Effector memory CD8-positive, alpha-beta T cell (primary cell): ENCODE measurements at places on chromosomes 12 and 14.

DNA sequence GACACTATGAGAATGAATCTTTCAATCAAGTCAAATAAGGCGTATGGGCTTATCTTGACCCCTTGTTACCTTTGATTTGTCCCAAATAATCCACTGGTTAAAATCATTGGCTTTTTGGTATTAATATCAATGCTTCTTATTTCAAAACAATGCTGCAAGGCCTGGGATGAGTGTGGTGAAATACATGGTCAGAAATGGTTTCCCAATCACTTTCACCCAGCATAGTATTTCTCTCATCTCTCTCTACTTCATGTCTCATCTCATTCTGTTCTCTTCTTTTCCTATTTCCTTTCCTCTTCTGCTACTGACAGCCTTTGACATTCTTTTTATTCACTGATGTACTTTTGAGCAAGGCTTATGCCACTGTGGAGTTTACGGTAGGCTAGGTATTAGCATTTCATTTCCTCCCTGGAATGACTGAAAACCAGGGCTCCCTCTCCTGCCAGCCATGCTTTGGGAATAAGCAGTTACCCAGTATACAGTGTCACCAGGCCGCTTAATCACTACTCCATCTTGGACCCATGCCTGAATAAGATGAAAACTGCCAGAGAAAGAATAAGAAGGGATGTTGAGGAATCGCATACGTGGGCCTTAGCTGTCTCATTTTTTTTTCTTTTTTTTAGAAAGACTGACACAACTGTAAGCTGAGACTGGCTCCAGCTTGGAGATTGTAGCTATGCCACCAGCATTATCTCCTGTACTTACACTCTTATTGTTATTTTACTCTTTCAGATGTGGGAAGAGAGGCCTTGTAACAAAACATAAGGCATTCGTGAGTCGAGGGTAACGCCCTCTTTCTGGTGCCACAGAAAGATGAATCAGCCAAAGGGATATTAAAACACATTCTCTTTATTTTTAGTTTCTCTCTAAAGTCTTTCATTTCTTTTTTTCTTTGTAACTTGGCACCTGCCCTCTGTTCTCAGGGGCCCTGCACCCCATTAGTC lies 53.5 kb downstream of the IGF1 start:
- no peak for DNase-seq
- no peak overlapping the region for H3K27ac ChIP-seq
- no peak overlapping the region for H3K4me3 ChIP-seq
- peaks cover 6% of the 10 kb centered on the region for H3K27me3 ChIP-seq
- no peaks in the 10 kb centered on the region for H3K36me3 ChIP-seq
- peaks cover under 1% of the 10 kb centered on the region for H3K4me1 ChIP-seq

DNA sequence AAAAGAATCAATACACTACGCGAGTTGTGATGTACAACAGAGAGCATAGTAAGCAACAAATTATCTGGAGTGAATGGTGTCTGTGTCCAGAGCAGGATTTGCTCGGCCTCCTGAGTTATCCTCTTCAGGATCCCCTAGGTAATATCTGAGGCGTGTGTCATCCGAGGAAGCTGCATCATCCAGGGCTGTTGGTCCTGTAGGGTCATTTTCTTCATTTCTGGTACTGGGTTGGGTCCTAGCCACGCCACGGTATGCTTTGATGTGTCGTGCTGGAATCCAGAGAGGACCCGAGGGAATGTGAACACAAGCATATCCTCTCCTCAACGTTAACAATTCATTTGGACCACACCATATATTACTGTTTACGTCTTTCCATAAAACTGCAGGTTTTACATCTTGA lies 19.0 kb upstream of the CLEC4E start:
- no peak for DNase-seq
- peaks cover 15% of the 10 kb centered on the region for H3K27me3 ChIP-seq
- no peak overlapping the region for H3K27ac ChIP-seq
- H3K4me3 ChIP-seq: no peak overlapping the region
- no peaks in the 10 kb centered on the region for H3K4me1 ChIP-seq

- no peaks in the 10 kb centered on the region for H3K36me3 ChIP-seq
- H3K27ac ChIP-seq: no peak overlapping the region
- peak; percentile 1 for DNase-seq
- H3K4me3 ChIP-seq: peak overlapping the region; percentile 16
- H3K4me1 ChIP-seq: peaks cover 14% of the 10 kb centered on the region
These were observed 94.8 kb downstream of the LRP6 start for GRCh38 chr12:12171991-12172511.

GRCh38 chr12:97564236-97564635 lies 101.6 kb downstream of the RMST start:
- H3K27me3 ChIP-seq: no peaks in the 10 kb centered on the region
- H3K4me1 ChIP-seq: no peaks in the 10 kb centered on the region
- H3K36me3 ChIP-seq: no peaks in the 10 kb centered on the region
- H3K27ac ChIP-seq: no peak overlapping the region
- DNase-seq: no peak

DNA sequence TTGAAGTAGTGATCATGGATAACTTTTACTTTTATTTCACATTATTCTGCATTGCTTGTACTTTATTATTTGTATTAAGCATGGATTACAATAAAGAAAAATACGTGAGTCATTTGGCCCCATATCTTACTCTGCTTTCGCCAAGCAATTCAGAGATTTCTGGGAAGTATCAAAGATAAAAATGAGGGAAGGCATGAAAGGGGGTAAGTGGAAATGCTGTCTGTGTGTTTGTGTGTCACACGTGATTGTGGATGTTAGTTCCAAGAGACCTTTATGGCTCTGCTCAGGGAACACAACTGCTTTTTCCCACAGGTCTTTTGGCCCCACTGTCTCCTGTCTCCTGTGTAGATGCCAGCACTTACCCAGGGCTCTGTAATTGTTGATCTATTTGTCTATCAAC lies 10.5 kb downstream of the NID2 start:
- DNase-seq: no peak
- H3K27ac ChIP-seq: no peak overlapping the region
- no peak overlapping the region for H3K4me3 ChIP-seq
- no peaks in the 10 kb centered on the region for H3K4me1 ChIP-seq
- no peaks in the 10 kb centered on the region for H3K36me3 ChIP-seq

DNA sequence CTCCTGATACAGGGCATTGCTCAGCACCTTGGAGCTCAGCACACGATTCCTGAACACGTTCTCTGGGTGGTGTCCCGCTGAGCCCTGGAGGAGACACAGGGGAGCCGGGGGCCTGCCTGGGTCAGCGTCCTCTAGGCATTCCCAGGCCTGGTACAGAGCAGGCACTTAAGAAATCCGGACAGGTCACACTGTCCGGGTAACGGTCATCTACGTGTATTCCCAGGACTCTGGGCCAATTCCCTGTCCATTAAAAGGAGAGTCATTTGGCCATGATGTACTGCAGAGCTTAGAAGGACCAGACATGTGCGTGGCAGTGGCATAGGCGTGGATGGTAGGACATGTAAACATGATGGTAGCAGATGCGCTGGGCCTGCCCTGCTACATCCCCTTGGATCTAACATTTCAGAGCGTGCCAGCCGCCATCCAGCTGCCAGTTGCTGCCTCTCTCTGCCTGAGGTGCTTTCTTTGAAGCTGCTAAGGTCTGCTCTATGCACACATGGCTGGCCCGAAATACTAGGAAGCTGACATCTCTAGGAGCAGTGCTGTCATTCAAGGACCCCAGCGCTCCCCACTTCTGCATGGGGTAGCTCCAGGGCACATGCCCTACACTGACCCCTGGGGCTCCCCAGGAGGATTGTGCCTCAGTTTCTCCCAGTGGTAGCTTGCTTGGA lies 273.1 kb upstream of the RTL1 start:
- H3K27ac ChIP-seq: no peak overlapping the region
- H3K4me3 ChIP-seq: no peak overlapping the region
- no peaks in the 10 kb centered on the region for H3K4me1 ChIP-seq
- DNase-seq: no peak

DNA sequence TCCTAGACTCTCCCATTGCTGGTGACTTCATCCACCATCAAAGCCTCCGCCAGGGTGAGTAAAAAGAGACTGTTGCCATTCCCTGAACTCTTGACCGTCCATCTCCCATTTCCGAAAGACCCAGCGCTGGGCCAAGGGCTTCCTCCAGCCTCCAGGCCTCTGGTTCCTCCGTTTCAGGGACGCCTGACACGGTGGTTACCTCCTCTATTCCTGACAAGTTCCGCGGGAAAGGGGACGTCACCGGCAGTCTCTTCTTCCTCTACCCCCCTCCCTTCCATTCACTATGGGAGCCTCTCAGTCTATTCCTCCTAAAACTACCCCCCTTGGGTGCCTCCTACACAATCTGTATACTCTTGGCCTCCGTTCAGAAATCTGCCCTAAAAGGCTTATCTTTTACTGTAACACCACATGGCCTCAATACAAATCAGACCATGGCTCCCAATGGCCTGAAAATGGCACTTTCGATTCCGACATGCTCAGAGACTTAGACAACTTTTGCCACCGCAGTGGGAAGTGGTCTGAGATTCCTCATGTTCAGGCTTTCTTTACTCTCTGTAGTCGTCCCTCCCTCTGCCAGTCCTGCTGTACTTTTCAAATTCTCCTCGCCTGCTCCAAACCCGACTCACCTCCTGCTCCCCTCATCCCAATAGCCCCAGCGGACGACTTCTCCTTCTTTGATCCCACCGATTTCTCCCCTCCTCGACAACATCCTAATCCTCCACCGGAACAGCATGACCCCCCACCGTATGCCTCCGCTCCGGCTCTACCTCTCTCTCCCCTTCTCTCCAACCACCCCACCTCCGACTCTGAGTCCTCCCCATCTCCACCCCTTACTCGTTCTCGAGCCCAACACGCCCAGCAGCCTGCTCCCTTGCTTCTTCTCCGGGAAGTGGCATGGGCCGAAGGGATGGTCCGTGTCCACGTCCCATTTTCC lies 70.4 kb downstream of the MOK start:
- no peak for DNase-seq
- no peaks in the 10 kb centered on the region for H3K4me1 ChIP-seq
- H3K36me3 ChIP-seq: no peaks in the 10 kb centered on the region
- no peaks in the 10 kb centered on the region for H3K27me3 ChIP-seq
- no peak overlapping the region for H3K4me3 ChIP-seq
- no peak overlapping the region for H3K27ac ChIP-seq

DNA sequence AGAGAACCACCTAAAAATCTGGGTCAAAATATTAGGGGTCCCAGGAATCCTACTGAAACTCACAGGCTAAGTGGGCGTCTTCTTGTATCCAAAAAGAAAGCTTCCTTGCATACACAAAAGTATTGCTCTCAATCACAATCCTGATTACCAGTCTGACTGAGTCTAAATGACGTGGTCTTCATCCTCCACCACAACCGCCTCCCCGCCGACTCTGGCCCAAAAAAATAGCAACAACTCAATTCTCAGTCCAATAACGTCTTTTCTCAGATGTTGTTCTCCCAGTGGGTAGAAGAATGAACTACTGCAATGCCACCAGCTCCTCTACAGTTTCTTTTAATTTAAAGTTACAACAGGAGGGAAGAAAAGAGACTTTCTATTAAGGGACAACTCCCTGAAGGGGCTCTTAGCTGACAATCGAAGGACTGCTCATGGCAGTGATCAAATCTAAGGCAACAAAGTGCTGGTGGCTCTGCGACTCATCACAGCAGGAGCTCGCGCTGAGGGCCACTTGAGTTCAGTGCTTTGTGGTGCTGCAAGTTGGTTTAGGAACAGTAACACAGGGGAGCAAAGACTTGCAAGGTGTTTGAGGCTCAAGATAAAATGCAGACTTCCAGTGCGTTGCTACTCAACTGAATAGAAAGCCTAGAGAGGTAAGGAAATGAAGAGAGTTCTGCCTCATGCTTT lies 394.1 kb downstream of the BCAT1 start:
- no peaks in the 10 kb centered on the region for H3K36me3 ChIP-seq
- no peak overlapping the region for H3K27ac ChIP-seq
- DNase-seq: no peak
- no peaks in the 10 kb centered on the region for H3K4me1 ChIP-seq
- peaks cover 22% of the 10 kb centered on the region for H3K27me3 ChIP-seq
- H3K4me3 ChIP-seq: no peak overlapping the region

DNA sequence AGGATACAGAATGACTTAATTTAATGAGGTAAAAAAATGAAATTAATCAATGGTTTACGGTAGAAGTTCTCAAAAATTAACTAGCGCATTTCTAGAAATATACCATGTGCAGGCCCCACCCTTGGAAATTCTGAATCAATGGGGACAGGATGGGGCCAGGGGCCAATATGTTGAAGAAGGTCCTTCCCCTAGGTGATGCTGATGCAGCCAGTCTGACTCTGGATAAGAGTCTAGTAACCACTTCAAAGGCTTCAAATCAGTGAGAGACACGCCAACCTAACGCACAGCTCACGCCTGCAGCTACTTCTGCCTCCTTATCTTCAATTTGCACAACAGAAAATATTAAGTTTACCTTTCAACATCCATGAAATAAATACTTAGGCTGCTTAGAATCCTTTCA lies 14.9 kb downstream of the GIT2 start:
- H3K27ac ChIP-seq: peak overlapping the region; percentile 44
- H3K36me3 ChIP-seq: peaks cover 92% of the 10 kb centered on the region
- no peak for DNase-seq

DNA sequence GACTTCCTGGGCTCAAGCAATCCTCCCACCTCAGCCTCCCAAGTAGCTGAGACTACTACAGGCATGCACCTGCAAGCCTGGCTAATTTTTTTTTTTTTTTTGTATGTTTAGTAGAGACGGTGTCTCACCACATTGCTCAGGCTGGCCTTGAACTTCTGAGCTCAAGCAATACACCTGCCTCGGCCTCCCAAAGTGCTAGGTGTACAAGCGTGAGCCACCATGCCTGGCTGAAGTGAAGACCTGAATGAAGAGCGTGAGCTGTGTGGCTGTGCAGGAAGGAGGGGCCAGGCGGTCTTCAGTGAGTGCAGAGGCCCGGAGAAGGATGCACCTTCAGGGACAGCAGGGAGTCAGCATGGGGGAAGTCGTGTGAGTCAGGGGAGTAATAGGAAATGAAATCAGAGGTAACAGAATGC lies 14.9 kb upstream of the NFKBIA start:
- H3K4me1 ChIP-seq: peaks cover 43% of the 10 kb centered on the region
- no peaks in the 10 kb centered on the region for H3K27me3 ChIP-seq
- H3K36me3 ChIP-seq: peaks cover 11% of the 10 kb centered on the region
- no peak overlapping the region for H3K4me3 ChIP-seq
- no peak overlapping the region for H3K27ac ChIP-seq

DNA sequence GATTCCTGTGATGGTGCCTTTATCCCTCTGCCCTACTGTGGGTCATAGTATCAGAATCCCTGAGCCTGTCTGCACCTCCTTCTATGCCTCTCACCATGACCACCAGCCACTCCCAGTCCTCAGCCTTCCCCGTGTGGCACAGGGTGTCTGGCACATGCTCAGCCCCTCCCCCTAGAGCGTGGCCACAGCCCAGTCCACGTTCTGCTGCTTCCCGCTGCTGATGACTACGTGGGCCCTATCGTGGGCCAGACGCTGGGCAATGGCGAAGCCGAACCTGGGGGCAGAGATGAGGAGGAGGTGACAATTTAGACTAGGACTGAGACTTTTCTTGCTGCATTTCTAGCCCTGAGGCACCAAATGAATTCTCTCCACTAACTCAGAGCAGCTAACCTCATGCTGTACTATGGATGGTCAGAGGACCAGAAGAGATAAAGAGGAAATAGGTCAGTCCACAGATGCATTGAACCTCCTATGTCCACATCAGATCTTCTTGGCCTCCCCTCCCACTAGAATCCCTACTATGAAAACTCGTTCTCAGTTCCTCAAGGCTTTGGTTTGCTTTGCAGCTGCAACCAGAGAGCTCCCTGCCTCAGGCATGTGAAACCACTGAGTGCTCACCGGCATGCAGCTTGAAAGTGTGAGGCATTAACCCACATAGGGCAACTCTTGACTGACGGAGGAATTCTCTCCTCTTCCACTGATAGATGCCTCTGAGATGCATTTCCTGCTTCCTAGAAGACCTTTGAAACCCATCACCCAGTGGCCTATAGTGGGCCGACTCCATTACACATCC lies 126.3 kb upstream of the DHRS4 start:
- no peak overlapping the region for H3K27ac ChIP-seq
- DNase-seq: no peak
- H3K27me3 ChIP-seq: peaks cover 58% of the 10 kb centered on the region
- no peak overlapping the region for H3K4me3 ChIP-seq
